ENCODE measurements at places on chromosomes 2 and 18. TPM values are rescaled to one million over a fixed set of nuclear protein-coding genes. Genes with fewer than 3 reads are reported as not detected.

The SLC19A3 gene
- 16.5 TPM for total RNA-seq

The ESPNL gene
- not detected for total RNA-seq

The CDCA7 gene
- total RNA-seq: not detected

GRCh38 chr2:53028225-53028624 lies 739.4 kb upstream of the CHAC2 start:
- no peak for DNase-seq

DNA sequence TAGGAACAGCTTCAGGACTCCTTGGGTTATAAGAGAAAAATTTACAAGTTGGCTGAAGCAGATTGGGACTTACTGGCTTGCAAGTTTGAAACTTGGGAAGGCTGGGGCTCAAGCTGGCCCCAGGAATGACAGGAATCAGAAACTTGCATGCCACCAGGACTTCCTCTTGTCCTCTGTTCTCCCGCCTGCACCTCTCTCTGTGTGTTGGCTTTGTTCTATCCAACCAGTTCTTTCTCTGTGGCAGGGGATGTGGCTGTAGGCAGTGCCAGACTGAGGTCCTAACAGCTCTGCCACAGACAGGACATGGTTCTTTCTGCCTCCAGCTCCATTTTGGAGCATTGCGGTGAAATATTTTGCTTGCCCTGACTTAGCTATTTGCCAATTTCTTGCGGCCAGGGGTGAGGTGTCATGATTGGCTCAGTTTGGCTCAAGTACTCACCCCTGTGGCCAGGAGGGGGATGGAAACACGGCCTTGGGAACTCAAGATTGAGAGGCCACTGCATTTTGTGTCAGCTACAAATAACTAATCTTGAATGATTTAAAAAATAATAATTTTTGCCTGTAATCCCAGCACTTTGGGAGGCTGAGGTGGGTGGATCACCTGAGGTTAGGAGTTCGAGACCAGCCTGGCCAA lies 48.9 kb downstream of the MEP1B start:
- DNase-seq: no peak

GRCh38 chr2:239113171-239113570 lies 265.3 kb downstream of the TWIST2 start:
- no peak for DNase-seq

GRCh38 chr2:81872006-81872405 lies 1567.5 kb upstream of the LRRTM1 start:
- no peak for DNase-seq

GRCh38 chr2:63000801-63001200 lies 49.8 kb upstream of the OTX1 start:
- DNase-seq: no peak

DNA sequence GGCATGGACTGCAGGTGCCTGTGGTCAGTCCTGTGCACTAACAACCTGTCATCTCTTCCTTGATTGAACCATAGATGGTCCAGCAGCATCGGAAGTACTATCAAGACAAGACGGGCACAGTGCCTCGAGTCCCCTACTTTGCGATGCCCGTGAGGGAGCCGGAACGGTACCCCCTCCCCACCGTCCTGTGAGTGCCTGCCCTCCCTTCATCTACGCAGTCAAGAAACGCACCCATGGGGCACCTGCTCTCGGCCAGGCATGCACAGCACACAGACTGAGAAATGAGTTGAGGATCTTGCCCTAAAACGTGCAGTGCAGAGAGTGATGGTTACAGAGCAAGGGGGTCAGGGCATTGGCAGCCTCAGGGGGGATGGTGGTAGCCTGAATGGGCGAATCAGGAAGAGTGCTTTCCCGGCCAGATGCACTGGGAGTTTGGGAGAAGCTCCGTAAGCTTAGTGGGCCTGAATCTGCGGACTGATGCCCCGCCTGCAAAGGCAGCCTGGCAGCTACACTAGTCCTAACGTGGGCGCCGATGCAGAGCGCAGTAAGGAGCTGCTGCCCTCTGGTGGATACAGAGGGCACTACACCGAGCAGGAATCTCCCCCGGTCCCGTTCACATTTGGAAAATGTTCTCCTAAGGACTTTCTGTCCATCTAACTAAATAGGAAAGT lies 63.6 kb downstream of the CIB4 start:
- DNase-seq: no peak

All from ascending aorta (tissue), 2 donors.